Activated effector memory CD4-positive, alpha-beta T cell treated with Interleukin-2 at 50 U/mL for 16 hours (primary cell): ENCODE measurements at places on chromosomes 5 and 9.

DNA sequence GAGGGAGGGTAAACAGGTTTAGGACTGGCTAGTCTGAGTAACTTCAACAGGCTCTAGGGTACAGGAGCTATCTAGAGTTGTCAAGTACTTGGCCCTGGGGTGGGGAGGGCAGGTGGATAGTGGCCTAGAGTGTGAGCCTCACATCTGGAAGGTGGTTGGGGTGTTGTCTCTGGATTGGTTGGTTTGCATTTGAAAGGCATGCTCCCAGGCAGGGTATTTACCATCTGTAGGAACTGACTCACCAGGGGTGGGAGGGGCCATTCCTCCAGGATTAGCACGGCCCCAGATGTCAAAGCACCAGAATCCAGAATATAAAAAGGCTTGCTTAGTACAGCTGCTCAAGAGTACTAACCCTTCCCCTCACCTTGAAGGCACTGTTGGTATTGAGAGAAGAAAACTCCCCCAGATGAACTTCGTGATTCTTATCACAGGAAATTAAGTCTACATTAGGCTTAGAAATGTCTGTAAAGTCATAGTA, 193.3 kb downstream of the NTRK2 start:
- DNase-seq: no peak

- no peak for DNase-seq
Observed at GRCh38 chr9:110710420-110710819, 41.8 kb downstream of the MUSK start.

- DNase-seq: no peak
Observed at GRCh38 chr9:99109522-99109921, 4.6 kb downstream of the TGFBR1 start.

GRCh38 chr5:57495285-57496086, 12.9 kb upstream of the ACTBL2 start:
- DNase-seq: peak; percentile 9

GRCh38 chr5:81552852-81553566, 159.1 kb upstream of the ACOT12 start:
- DNase-seq: no peak

GRCh38 chr9:83623679-83624076, 735 bp downstream of the IDNK start:
- DNase-seq: no peak

DNA sequence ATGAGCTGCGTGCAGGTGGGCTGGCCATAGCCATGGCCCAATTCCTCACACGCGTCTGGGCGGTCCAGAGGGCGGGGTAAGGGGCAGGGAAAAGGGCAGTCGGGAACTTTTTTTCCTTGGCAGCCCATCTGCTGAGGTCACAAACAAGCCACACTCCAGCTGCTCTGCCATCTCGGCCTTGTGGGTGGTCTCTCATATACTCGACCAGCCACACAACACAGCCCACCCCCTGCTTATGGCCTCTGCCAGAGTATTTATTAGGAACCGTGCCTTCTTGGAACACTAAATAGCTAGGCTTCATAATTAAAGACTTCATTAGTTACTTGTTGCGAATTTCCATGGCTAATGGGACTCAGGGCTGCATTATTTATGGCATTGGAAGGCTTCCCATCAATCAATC, 98.5 kb upstream of the LHFPL2 start:
- no peak for DNase-seq

DNA sequence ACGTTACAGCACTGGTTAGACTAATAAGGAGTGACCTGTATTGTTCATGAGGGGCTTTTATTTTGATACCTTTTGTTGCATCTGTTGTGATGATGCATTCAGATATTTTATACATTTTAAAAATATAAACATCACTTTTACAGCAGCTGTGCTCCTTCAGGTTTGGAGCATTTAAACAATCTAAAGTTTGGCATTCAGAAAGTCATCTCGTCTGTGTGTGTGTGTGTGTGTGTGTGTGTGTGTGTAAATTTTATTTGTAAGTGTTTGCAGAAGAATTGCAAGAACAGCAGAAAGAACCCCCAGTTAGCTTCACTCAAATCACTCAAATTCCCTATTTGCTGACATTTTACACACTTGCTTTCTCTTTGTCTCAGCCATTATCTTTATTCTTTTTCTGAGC, 87.4 kb downstream of the ERCC6L2 start:
- DNase-seq: no peak

GRCh38 chr5:72377910-72378638, 57.9 kb downstream of the PTCD2 start:
- DNase-seq: no peak

DNA sequence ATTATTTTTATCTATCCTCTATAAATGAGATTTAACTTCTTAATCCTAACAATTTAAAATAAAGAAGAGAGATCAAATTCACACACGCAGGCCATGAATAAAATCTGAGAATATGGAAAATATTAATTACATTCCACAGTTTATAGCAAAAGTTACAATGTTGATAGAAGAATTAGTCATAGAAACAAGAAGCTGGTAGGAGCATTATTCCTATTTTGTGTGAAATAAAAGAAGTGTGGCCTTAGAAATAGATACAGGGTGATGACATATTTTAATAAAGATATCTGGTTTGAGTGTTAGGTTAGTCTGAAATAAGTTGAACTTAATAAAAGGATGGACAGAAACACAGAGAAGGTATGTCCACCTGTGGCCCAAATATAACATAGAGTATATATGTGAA, 790.4 kb upstream of the NUDT12 start:
- no peak for DNase-seq

DNA sequence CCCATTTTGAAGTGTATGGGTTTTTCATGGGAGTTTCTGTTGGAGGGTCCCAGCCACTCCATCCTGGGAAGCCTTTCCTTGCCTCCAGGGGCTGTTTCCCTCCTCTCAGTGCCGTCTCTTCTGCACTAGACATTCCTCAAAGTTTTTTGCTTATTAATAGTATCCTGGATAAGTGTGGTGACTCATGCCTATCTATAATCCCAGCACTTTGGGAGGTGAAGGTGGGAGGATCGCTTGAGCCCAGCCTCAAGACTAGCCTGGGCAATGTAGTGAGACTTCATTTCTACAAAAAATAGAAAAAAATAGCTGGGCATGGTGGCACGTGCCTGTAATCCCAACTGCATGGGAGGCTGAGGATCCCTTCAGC, 43.1 kb downstream of the RALGPS1 start:
- no peak for DNase-seq

DNA sequence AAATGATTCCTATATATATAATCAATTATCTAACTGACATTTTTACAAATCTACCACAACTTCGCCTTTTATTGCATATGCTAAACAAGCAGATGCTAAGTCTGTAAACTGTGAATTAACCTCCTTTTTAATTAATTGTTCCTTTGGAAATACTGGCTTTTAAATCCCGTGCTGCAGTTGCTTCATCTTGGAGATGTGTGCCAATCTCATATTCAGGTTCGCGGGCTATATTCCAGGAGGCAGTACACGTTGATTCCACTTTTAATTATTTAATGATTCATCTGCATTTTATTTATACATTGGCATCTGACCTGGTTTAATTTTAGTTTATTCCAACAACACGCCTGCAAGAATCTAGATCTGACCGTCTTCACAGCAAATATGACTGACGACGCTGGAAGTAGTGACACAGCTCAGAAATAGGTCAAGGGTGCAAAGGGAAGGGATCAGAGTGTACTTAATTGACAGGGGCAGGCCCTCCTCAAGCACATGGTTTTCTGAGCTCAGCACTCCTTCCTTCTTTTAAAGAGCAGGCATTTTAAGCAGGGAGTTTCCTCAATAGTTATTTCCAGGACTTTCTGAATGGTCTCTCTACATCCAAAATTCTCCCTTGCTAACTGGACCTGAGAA, 125.2 kb downstream of the GLIS3 start:
- no peak for DNase-seq

DNA sequence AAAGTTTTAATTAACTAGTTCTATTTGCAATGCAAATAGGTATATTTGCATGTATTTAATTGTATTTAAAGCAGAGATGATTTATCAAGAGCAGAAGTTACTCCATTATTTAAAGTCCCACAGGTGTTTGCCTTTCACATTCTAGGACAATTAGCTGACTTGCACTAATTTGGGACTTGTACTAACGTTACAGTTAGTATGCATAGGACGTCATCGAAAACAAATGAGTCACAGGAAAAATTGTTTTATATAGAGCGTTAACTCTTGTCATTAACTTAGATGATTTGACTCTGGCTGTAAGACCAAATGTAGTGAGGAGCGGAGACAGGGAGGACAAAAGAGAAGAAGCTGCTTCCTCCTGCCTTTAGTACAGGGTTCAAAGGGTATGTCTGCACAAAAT, 126.1 kb upstream of the IFNE start:
- no peak for DNase-seq

- no peak for DNase-seq
Observed at GRCh38 chr5:181151146-181151545, 3.8 kb downstream of the OR2V2 start.

GRCh38 chr9:99594056-99594780, 227.5 kb upstream of the NR4A3 start:
- DNase-seq: no peak

- no peak for DNase-seq
Observed at GRCh38 chr5:2872676-2873075, 121.2 kb upstream of the IRX2 start.

DNA sequence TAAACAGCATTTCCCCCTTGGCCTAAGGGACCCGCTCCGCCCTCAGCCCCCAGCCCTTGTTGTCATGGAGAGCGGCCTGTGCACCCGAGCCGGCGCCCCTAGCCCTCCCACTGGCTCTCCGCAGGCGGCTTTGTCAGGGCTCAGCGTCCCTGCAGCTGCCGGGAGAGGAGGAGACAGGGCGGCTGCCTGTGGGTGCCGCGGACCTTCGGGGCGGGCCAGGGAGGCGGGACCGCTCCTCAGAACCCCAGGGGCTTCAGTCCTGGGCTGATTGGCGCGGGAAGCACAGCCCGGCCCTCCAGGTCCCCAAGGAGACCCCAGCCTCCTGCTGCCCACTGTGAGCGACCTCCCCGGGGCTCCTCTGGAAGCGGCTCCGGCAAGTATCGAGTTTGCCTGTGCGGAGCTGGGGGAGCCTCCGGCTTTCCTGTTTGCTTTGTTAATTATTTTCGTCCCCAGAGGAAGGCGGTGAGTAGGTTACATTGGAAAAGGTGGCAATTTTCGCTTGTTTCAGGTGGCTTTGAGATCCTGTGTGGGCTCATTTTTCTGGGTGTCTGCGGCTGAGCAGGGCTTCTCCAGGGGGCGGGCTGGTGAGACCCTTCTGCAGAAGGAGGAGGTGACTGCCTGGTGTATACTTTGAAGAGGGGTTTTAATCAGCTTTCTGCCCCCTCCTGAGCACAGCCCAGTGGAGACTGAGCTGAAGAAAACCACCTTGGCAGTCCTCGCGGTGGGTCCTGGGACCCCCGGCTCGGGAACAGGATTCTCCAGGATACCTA, at the start of gene FGD3:
Gene FGD3 (plus strand): TSS at position 256 of the 770 bp plus-strand sequence. CDS start 28,734 bp downstream, outside the sequence.
- peak; percentile 47 for DNase-seq

DNA sequence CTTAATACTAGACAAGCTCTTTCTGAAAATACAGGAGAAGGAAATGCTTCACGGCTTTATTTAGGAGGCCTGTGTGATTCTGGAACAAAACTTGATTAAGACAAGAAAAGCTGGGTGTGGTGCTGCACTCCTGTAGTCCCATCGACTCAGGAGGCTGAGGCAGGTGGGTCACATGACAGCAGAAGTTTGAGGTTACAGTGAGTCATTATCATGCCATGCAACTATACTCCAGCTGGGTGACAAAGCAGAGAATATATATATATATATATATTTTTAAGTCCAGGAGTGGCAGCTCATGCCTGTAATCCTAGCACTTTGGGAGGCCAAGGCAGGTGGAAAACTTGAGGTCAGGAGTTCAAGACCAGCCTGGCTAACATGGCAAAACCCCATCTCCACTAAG, 33.1 kb upstream of the SPIN1 start:
- no peak for DNase-seq

DNA sequence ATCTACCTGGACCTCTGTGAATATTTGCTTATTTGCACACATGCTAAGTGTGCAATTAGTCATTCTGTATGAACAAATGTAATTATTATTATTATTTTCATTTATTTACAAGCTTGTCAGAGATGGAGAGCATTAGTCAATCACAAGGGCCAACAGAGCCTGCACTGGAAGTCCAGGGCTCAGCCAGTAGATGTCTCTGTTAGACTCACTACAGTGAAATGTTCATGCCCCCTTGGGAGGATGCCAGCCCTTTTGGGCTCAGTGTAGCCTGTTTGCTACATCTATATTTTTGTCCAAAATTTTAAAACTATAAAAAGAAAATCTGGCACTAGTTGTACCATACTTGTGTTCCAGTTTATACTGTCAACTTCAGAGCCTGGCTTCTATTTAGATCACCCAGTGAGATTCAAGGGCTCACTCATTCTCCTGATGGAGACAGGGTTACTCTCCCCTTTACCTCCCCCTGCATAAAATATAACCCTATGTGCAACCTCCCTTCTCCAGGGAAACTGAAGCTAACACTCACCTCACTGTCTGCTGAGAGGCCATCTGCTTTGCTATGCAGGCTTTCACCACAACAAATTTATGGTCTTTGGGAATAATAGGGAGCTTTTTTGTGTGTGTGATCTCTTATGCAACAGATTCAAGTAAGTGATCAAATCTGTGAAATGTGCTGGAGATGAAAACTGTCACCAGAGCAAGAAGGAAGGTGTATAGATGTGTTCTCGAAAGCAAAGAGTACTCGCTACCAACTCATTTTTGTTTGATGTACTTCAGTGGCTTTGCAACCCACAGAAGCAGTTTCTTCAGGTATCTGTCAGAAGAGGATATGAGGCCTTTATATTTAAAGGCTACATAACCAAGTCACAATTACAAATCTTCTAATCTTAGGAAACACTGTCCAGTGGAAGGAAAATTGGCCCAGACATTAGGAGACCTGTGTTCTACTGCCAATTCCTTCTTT, 99.9 kb upstream of the TLE4 start:
- no peak for DNase-seq

DNA sequence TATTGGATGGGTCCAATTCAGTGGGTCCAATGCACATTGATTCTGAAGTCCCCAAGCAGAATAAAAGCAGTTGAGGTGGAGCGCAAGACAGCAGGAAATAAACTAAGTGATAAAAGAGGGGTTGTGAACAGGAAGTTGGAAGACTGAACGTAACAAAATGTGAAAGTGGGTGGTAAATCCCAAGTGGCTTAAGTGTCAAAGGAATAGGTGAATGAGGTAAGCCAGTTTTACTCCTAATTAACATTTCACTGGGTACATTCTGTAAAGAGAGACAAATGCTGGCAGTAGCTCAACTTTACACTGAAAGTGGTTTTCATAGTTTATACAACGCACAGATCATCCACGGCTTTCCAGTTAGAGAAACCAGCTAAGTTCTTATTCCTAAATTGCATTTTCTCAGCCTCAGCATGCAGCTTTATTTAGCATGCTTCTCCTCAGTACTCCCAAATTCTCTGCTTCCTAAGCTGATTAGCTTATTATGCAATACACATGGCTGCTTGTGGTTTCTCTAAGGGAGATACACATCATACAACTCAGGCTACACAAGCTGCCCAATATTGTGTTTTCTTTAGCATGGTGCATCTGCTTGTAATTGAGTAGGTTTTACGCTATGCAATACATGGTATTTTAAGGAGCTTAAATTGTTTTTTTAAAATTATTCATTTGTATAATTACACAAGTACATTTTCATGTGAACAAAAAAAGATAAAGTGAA, 34.2 kb upstream of the HSD17B4 start:
- no peak for DNase-seq
